ENCODE measurements at places on chromosomes 13 and 19. TPM values are rescaled to one million over a fixed set of nuclear protein-coding genes. Genes with fewer than 3 reads are reported as not detected.

The CGB2 gene
- not detected for polyA plus RNA-seq

DNA sequence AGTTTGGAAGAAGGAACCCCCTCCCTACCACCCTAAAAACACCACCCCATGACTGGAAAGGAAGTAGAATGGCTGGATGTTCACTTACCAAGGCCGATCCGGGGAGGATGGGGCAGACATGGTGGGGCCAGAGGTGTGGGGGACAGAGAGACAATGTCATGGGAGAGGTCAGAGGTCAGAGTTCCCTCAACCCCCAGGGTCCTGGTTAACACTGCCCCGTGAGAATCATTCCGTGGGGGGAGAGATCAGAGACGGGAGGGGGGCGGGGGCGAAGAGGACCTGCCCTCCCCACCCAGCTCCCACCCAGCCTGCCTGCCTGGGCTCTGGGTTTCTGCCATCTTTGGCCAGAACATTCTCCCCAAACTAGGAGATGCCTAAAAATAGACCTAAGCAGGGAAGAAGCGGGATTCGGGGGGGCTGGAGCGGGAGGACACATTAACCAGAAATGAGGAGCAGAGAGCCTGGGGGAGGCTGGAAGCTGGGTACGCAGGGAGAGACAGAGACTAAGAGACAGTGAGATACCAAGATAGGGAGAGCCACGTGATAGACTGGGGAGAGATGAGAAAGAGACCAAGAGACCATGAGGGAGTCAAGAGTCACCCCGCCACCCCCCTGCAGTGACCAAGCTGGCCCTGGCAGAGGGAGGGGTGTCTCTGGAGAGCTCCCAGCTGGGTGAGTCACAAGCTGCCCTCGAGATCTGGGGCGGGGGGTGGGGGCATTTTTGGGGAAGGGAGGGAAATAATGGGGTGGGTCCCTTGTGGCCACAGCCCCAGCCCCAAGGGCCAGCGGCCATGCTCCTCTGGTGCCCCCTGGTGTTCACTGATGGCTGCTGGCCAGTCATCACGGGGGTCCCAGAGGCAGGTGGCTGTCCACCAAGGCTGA, 6.1 kb upstream of the KANK2 start:
- peak; percentile 94 for DNase-seq

The PNMA8C gene
- polyA plus RNA-seq: 1.3 TPM

DNA sequence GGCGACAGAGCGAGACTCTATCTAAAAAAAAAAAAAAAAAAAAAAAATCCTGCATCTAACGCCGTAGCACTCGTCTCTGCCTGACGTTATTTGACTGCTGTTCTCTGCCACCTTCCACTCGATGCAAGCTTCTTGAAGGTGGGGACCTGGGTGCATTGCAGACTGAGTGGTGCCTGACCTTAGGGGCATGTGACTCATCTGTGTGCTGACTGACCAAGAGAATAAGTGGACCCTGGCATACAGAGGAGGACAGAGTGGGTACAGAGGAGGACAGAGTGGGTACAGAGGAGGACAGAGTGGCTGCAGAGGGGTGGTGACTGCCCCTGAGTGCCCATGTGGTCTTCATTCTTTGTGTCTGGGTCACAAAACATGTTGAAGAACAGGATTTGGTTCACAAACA, 7.6 kb downstream of the WTIP start:
- DNase-seq: no peak

- no peak for DNase-seq
These were observed 248.1 kb upstream of the OBI1 start for GRCh38 chr13:78907006-78907405.

DNA sequence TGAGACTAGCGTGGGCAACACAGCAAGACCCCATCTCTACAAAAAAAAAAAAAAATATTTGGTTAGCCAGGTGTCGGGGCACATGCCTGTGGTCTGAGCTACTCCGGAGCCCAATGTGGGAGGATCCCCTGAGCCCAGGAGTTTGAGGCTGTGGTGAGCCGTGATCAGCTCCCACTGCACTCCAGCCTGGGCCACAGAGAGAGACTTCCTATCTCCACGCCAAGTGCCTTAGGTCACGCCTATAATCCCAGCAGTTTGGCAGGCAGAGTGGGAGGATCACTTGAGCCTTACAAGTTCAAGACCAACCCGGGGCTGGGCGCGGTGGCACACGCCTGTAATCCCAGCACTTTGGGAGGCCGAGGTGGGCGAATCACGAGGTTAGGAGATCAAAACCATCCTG, 8.7 kb upstream of the ADAT3 start:
- no peak for DNase-seq

DNA sequence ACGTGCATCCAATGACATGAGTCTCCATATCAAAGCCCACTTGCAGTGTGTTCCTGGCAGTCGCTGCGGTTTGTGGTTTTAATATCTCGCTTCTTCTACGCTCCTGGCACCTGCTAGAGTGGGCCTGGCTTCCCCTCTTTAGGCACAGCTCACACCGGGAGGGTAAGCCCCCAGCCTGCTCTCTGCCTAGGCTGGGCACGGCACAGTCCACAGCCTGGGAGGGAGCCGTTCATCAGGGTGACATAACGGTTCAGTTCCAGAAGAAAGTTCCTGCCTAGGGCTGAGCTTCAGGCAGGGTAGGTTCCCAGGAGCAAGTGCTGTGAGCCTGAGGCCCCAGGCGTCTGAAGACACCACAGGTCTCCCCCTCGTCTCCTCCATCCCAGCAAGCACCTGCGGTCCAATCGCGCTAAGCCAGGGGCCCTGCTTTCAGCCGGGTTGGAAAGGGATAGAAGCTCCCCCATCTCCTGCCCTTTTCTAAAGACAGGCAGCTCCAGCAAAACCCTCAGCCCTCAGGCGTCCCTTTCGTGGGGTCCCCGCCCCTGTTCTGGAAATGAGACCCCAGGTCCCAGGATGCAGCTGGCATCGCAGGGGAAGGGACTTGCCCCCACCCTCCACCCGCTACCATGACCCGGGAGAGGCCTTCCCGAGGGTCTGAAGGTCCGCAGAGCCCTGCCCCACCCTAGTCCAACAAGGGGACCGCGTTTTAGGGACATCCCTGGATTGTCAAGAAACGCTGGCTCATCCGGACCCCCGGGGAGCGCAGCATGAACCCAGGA, 121.6 kb upstream of the ZNF507 start:
- no peak for DNase-seq

The PTGIR gene
- polyA plus RNA-seq: 12.2 TPM

- no peak for DNase-seq
These were observed 11.3 kb downstream of the STARD13 start for GRCh38 chr13:33274264-33274663.

The THSD8 gene
- polyA plus RNA-seq: 7.3 TPM

GRCh38 chr19:18419699-18420460, 682 bp downstream of the SSBP4 start:
- DNase-seq: no peak

The IGSF23 gene
- not detected for polyA plus RNA-seq

All from right lung (tissue), 10 donors.